Naive B cell (primary cell): ENCODE measurements at places on chromosomes 6 and 20.

- no peak overlapping the region for H3K4me3 ChIP-seq
- no peaks in the 10 kb centered on the region for H3K36me3 ChIP-seq
- H3K4me1 ChIP-seq: peaks cover 65% of the 10 kb centered on the region
- no peak for DNase-seq
Measured at GRCh38 chr20:4947817-4948559, 53.3 kb downstream of the SLC23A2 start.

GRCh38 chr6:99151634-99152346 is 197.7 kb downstream of the FAXC start:
- H3K4me3 ChIP-seq: no peak overlapping the region
- no peaks in the 10 kb centered on the region for H3K36me3 ChIP-seq
- peaks cover 17% of the 10 kb centered on the region for H3K27me3 ChIP-seq
- DNase-seq: no peak
- no peaks in the 10 kb centered on the region for H3K4me1 ChIP-seq
- no peak overlapping the region for H3K27ac ChIP-seq

- no peaks in the 10 kb centered on the region for H3K36me3 ChIP-seq
- no peak overlapping the region for H3K4me3 ChIP-seq
- no peak overlapping the region for H3K27ac ChIP-seq
- DNase-seq: no peak
- H3K27me3 ChIP-seq: no peaks in the 10 kb centered on the region
Measured at GRCh38 chr6:24451581-24452388, 37.6 kb downstream of the GPLD1 start.

- no peaks in the 10 kb centered on the region for H3K36me3 ChIP-seq
- peaks cover 7% of the 10 kb centered on the region for H3K27me3 ChIP-seq
- no peak overlapping the region for H3K27ac ChIP-seq
Measured at GRCh38 chr6:118223316-118223715, 316.3 kb downstream of the SLC35F1 start.

DNA sequence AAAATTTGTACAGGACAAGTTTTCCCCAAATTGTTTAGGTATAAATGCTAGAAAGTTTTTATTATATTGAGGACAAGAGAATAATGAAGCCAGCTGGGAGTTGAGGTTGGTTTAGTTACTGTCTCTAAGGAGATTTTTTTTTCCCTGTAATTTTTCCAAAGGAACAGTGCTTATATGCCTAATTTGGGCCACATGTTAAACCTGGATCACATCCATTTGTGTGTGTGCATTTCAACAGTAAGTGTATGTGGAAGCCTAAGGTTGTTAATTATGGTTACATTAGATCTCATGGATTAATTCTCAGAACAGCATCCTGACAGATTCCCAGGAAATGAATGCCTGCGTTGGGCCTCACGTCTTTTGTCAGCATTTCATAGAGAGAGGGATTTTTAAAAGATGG is 4.5 kb downstream of the IGF2R start:
- no peak overlapping the region for H3K27ac ChIP-seq
- H3K4me1 ChIP-seq: peaks cover 65% of the 10 kb centered on the region
- DNase-seq: no peak
- no peak overlapping the region for H3K4me3 ChIP-seq
- no peaks in the 10 kb centered on the region for H3K27me3 ChIP-seq
- H3K36me3 ChIP-seq: no peaks in the 10 kb centered on the region
